ENCODE measurements at places on chromosomes 2 and 18.

GRCh38 chr2:207467716-207468347 lies 61.9 kb upstream of the CREB1 start:
- peak; percentile 84 for DNase-seq

GRCh38 chr2:56034258-56034657 lies 110.7 kb upstream of the EFEMP1 start:
- peak; percentile 17 for DNase-seq

DNA sequence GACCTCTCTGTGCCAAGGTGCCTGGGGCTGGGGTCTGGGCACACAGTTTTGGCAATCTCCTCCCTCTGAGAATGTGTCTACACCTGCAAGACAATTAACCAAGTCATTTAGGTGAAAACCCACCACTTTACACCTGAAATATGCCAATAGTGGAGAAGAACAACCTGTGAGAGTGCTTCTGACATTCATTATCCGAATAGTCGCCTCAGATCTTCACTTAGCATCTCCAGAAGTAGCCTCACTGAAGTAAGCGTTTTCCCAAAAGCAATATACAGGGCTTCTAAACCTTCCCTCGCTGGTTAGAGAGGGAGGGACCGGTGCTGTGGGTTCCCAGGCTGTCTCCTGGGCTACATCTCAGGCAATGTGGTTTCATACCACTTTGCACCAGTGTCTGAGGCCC lies 173.5 kb downstream of the DDX1 start:
- no peak for DNase-seq

GRCh38 chr18:79983793-79984192 lies 4.6 kb downstream of the TXNL4A start:
- DNase-seq = no peak

GRCh38 chr2:100831158-100831750 lies 11.3 kb downstream of the NPAS2 start:
- peak; percentile 26 for DNase-seq
